ENCODE measurements at places on chromosomes 16 and 17. TPM values are rescaled to one million over a fixed set of nuclear protein-coding genes. Genes with fewer than 3 reads are reported as not detected.

Gene RFNG
- 18.2 TPM for total RNA-seq

- DNase-seq = no peak
- no peaks in the 10 kb centered on the region for H3K4me1 ChIP-seq
- H3K27me3 ChIP-seq = no peaks in the 10 kb centered on the region
- H3K36me3 ChIP-seq = no peaks in the 10 kb centered on the region
These were observed 378.7 kb downstream of the HS3ST4 start for GRCh38 chr16:26070302-26071100.

Gene ABCC6
- 16.6 TPM for total RNA-seq

DNA sequence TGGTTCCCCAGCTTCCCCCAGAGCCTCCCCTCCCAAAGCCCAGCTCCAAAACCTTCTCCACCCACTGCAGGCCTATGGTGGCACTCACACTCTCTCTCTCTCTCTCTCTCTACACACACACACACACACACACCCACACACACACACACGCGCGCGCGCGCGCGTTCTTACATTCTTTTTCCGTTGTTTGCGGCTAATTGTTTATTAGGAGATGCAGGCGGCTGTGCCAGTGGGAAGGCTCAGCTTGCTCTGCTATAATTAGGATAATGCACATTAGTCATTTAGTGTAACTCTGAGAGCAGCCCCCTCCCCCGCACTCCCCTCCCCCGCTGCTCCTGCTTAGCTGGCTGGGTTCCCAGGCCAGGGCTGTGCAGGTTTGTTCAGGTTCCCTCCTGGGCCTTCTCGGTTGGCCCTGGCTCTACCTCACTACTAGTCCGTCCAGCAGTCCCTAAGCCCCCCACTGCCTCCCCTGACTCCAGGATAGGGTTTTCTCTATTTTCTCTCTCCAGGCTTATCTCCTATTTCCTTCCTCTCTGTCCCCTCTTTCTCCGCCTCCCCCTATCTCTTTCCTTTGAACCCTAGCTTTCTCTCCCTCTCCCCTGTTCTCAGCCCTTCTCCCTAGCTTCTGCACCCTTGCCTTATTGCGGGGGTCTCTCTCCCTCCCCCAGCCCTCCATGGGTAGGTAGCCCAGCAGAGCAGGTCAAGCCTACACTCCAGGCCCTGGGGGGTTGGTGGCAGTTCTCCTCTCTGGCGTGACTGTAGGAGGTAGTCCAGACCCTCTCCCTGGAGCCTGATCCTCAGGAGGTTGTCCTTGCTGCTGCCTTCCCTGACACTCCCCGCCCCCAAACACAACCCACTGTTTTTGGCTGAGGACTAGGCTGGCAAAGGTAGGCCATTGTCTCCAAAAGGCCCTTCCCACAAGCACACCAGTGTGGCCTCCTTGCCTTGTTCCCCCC, 34.0 kb downstream of the TMEM132E start:
- no peak overlapping the region for H3K27ac ChIP-seq
- H3K36me3 ChIP-seq = no peaks in the 10 kb centered on the region
- H3K4me3 ChIP-seq = no peak overlapping the region
- H3K27me3 ChIP-seq = no peaks in the 10 kb centered on the region
- H3K4me1 ChIP-seq = no peaks in the 10 kb centered on the region

- no peak for DNase-seq
- no peaks in the 10 kb centered on the region for H3K4me1 ChIP-seq
- H3K36me3 ChIP-seq = peaks cover 43% of the 10 kb centered on the region
- no peak overlapping the region for H3K4me3 ChIP-seq
- H3K27me3 ChIP-seq = no peaks in the 10 kb centered on the region
These were observed 7.5 kb downstream of the UBE2Z start for GRCh38 chr17:48915459-48916282.

DNA sequence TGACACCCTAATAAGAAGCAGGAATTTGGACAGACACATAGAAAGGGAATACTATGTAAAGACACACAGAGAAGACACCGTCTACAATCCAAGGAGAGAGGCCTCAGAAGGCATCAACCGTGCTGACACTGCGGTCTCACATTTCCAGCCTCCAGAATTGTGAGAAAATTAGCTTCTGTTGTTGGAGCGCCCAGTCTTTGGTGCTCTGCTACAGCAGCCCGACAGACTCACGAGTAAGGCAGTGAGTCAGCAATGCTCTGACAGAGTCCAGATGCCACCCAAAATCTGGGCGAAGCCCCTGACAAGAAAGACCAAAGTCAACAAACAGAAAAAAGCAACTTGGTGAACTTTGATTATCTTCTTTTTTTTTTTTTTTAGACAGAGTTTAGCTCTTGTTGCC, 32.5 kb upstream of the RAI1 start:
- H3K36me3 ChIP-seq = no peaks in the 10 kb centered on the region
- H3K27me3 ChIP-seq = no peaks in the 10 kb centered on the region
- H3K4me1 ChIP-seq = no peaks in the 10 kb centered on the region

Gene MT1M
- 28.8 TPM for total RNA-seq

GRCh38 chr17:39150104-39150634, 1.3 kb downstream of the PLXDC1 start:
- no peaks in the 10 kb centered on the region for H3K27me3 ChIP-seq
- no peaks in the 10 kb centered on the region for H3K4me1 ChIP-seq
- DNase-seq = no peak

Gene DLX4
- not detected for total RNA-seq

Gene HS3ST6
- total RNA-seq = not detected

Gene CACNA1H
- 2.5 TPM for total RNA-seq

Gene C17orf113
- 1.2 TPM for total RNA-seq

Gene PSMD11
- total RNA-seq = 35.5 TPM

GRCh38 chr17:71572343-71572742, 548.5 kb upstream of the SOX9 start:
- no peaks in the 10 kb centered on the region for H3K27me3 ChIP-seq
- DNase-seq = no peak
- H3K4me3 ChIP-seq = no peak overlapping the region
- H3K36me3 ChIP-seq = no peaks in the 10 kb centered on the region

Gene ANKS4B
- 0.56 TPM for total RNA-seq

DNA sequence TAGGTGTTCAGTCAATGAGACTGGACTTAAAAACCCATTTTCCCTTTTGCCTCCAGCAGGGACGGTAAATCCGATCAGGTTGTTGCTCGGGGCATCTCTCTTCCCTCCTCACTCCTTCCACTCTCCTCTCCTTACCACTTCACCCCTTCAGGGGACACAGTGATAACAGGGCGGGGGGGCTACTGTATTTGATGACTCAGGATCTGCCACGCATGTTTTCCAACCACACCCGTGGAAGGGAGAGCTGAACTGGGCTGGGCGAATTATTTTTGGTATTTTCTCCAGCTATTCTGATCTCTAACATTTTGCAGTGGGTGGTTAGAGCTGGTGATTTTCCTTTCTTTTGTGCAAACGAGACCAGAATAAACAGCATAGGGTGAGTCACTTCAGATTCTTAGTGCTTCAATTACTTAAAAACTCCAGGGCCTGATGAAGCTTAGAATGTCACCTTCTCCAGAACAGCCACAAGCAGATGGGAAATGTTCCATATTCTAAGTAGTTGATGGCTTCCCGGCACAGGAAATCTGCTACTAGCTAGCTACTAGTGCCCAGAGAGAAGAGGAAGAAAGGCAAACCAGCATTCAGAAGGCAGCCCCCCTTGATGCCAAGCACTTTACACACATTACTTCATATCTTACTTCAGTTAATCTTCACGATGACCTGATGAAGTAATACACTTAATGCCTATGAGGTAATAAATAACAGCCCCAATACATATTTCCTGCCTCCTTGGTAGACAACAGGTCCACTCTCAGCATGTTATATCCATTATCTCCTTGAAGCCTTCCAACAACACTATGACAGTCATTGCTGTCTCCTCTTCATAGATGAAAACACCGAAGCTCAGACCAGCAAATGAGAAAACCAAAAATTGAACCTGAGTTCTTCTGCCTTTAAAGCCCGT, 74.1 kb downstream of the ASIC2 start:
- DNase-seq = no peak
- no peaks in the 10 kb centered on the region for H3K27me3 ChIP-seq
- no peaks in the 10 kb centered on the region for H3K4me1 ChIP-seq
- H3K27ac ChIP-seq = no peak overlapping the region
- no peak overlapping the region for H3K4me3 ChIP-seq
- no peaks in the 10 kb centered on the region for H3K36me3 ChIP-seq

- H3K4me1 ChIP-seq = no peaks in the 10 kb centered on the region
- DNase-seq = peak; percentile 73
- H3K36me3 ChIP-seq = peaks cover 3% of the 10 kb centered on the region
- H3K27ac ChIP-seq = no peak overlapping the region
- H3K27me3 ChIP-seq = no peaks in the 10 kb centered on the region
These were observed 13.8 kb downstream of the NDUFAF8 start for GRCh38 chr17:81252987-81253329.

- H3K4me3 ChIP-seq = no peak overlapping the region
- H3K36me3 ChIP-seq = no peaks in the 10 kb centered on the region
These were observed 19.9 kb upstream of the GPATCH8 start for GRCh38 chr17:44522883-44523671.

DNA sequence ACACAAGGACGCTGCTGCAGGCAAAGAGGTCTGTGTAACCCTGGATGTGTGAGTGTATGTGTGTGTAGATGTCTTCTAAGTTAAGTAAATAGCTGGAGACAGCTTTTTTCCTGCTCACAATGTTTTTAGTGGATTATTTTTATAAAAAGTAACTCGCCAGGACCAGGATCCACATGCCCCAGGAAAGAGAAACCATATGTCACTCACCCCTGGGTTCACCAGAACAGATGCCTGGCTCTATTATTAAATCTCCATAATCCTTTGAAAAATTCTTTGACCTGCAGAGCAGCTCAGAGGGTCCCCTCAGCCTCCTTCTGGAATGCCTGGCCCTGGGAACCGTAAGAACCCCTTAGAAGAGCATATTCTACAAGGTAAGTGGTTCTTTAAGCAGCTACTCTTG, 18.0 kb downstream of the ABCC12 start:
- H3K4me3 ChIP-seq = no peak overlapping the region
- no peaks in the 10 kb centered on the region for H3K27me3 ChIP-seq
- H3K4me1 ChIP-seq = no peaks in the 10 kb centered on the region
- H3K36me3 ChIP-seq = no peaks in the 10 kb centered on the region
- no peak for DNase-seq

Gene HBA1
- 2.2 TPM for total RNA-seq

Gene DUSP14
- 2.9 TPM for total RNA-seq

DNA sequence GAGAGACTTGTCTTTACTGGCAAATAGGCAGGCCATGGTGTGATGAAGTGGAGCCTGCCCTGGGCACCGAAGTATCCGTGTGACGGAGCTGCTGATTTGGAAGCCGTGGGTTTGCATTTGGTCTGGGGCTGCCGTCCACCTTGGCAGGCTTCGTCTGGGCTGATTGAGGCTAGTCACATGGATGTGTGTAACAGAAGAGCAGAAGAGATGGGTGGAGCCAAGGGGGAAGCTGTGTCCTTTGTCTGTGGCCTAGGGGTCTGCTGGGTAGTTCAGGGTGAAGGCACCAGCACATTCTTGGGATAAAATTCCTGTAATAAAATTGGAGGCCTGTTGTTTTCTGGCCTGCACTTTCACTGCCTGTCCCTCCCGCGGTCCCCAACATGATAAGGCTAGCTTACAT, 106.1 kb downstream of the AATF start:
- no peaks in the 10 kb centered on the region for H3K4me1 ChIP-seq
- no peak overlapping the region for H3K4me3 ChIP-seq
- H3K27me3 ChIP-seq = no peaks in the 10 kb centered on the region
- H3K27ac ChIP-seq = no peak overlapping the region

DNA sequence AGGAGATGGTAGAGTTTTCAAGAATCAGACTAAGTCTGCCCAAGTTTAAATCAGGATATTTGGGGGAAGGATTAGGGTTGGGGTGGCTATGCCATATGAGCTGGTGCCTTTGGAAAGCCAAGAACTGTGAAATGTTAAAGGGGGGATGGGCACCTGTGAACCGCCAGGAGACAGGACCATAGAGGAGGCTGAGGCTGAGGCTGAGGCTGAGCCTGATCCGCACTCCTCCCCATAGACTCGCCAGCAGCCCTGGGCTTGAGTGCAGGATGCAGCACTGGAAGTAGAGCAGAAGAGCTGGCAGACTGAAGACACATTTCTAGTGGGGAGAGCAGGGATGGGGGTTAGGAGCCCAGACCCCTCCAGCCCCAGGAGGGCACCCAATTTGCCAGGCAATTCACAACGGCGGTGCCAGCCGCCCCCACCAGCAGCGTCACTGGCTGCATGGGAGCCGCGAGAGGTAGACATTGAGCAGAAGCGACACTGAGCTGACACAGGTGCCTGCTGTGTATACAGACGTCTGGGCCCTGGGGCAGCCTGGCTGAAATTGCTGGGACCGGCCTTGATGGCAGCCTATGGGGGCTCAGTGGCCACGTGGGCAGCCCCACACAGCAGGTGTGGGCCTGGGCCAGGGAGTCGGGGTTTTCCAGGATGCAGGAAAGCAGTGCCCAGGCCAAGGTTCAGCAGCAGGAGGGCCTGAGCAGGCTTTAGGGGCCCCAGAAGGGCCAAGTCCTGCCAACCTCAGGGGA, 9.2 kb downstream of the PIMREG start:
- H3K27me3 ChIP-seq = no peaks in the 10 kb centered on the region
- no peak overlapping the region for H3K27ac ChIP-seq
- no peaks in the 10 kb centered on the region for H3K36me3 ChIP-seq

Gene KCNG4
- total RNA-seq = not detected

Gene NRN1L
- total RNA-seq = not detected

GRCh38 chr17:42889809-42890208, 10.8 kb upstream of the G6PC1 start:
- no peaks in the 10 kb centered on the region for H3K36me3 ChIP-seq
- no peak for DNase-seq
- H3K4me1 ChIP-seq = peaks cover 15% of the 10 kb centered on the region
